ENCODE measurements at places on chromosomes 5 and 9.

DNA sequence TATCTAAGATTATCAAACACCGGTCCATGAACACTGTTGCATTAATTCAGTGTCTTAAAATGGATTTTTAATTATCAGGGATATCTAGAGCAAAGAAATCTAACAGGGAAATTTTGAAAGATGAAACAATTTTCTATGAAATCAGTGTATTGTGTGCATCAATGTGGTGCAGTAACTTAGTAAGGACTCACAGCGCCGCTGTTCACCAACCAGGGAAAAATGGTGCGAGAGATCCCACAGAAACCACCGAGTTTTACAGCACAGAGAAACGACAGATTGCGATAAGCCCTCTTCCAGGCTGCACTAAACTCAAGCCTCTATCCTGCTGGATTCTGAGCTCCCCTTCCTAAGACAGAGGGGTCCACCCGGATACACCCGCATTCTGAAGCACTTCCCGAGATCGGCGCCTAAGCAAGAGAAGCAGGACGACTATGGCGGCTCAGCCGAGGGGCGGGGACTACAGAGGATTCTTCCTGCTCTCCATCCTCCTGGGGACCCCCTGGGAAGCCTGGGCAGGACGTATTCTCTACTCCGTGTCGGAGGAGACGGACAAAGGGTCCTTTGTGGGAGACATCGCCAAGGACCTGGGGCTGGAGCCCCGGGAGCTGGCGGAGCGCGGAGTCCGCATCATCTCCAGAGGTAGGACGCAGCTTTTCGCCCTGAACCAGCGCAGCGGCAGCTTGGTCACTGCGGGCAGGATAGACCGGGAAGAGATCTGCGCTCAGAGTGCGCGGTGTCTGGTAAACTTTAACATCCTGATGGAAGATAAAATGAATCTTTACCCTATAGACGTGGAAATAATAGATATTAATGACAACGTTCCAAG, at the start of gene PCDHGA7:
Gene PCDHGA7, plus strand, starts transcription at position 274 of the 826 bp plus-strand sequence. Its CDS starts 158 bp downstream, at position 432.
- no peak for DNase-seq

GRCh38 chr5:68418680-68419079, 203.1 kb downstream of the PIK3R1 start:
- DNase-seq: no peak

DNA sequence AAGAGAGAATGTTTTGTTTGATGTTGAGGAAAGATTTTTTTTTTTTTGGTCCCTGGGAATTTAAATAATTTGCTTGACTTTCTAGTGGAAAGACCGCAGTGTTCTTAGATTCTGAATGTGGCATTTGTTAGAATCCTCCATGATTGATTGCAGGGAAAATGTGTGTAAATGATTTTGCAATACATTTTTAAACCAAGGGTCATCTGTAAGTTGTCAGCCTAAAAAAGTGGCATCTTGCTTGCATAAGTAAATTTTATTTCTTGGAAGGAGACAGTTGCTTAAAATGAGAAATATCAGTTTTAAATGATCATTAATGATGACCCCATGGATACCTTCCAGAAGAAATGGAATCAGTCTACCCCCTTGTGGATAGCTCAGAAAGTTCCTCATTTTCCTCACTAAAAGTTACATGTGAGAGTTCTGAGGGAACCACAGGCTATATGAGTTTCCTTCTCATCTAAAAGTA, 105.1 kb upstream of the SLC25A48 start:
- DNase-seq: no peak

GRCh38 chr5:123813937-123814624, 302.1 kb downstream of the CSNK1G3 start:
- no peak for DNase-seq
